ENCODE measurements at places on chromosomes 2 and 18.

- no peak for DNase-seq
These were observed 22.3 kb upstream of the RHOB start for GRCh38 chr2:20424300-20425290.

DNA sequence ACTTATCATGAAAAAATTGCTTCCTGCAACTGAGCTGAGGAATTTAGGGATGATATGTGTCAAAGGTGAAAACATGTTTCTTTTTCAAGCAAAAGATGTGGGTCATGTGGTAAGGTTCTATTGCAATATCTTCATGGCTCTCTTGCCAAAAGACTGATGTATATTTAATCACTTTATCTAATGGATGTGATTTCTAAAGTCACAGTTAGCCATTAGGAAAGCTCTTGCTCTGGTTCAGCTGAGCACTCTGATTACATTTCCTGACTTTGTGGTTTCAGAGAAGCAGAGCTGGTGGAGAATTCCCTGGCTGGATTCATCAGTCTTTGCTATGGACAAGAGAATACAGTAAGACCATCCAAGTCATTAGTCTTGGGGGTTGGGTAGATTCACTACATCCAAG, 24.4 kb downstream of the SCN9A start:
- DNase-seq = no peak

DNA sequence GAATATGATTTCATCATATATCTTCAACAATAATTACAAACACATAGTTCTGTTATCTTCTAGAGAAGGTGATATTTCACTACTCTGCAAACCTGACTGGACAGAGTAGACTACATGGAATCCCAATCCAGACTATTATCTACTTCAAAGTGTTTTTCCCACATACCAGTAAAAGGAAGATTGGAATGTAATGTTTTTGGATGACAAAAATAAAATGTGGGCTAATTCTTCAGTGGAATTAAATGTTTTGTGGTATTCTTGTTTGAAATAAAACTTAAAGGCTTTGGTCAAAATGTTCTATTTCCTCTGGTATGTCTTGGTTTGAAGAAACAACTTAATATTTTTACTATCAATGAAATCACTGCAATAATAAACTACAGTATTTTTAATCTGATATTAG, 22.1 kb downstream of the COL5A2 start:
- no peak for DNase-seq

- no peak for DNase-seq
These were observed 1958.8 kb upstream of the CELF4 start for GRCh38 chr18:39524370-39524769.

DNA sequence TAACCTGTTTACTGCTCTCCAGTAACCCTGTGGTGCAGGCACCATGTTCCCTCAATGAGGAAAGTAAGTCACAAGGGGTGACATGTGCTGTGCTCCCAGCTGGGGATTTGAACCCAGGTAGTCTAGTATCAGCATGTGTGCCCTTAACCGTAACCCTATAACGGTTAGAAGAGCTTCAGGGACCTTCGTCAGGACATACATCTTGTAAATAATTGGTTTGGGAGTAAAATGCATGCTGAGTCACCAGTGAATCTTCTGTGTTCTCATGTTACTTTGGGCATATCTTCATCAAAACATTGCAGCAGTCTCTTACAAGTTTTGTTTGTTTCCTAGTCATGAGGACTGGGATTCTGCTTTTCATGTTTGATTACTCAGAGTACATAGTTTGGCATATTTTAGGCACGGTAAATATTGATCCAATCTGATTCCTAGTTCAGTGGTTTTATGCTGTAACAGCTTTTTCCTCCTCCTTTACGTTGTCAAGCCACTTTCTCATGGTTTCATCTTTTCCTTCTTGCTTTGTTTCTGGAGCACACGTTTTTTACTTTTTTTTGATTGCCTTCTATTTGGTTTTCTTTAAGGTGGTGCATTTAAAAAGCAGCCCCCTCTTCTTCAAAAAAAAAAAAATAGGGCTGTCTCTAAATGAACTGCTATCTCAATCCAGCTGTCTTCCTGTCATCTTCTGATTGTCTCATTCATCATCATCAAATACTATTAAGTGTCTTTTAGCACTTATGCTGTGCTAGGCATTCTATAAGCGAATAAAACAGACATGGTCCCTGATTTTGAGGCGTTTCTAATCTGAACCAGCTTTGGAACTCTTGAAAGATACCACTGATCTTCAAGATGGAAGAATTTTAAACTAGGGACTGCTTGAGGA, 50.4 kb downstream of the CLIP4 start:
- DNase-seq = no peak

- no peak for DNase-seq
These were observed 129.7 kb upstream of the MGAT5 start for GRCh38 chr2:134124047-134124753.

DNA sequence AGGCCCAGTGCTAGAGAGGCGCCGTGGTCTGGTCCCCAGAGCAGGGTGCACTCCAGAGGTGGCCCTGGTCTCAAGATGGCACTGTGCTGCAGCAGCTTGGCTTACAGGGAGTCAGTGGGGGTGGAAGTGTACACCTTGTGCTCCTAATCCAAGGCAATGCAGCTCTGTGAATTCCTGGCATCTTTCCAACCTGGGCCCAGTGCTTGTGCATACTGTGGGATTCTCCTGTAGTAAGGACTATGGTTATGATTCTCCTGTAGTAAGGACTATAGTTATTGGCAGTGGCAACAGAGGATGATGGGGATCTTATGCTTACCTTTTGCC, 616.7 kb upstream of the REG3G start:
- DNase-seq = no peak

DNA sequence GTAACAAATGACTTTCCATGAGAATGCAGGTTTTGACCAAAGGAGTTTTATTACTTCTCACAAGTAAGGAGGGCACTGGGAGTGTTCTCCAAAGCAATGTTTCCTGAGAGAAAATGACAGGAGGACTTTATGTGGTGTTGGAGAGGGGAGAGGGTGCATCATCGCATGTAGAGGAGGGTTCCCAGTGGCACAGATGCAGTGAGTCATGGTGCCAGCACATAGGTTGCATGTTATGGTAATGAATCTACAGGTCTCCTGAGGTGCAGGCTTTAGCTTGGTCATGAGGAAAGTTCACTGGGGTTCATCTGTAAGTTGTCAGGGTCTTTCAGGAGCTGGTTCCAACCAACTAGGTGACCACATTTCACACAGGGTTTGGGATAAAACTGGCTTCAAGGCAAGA, 30.4 kb downstream of the NAT8 start:
- no peak for DNase-seq

DNA sequence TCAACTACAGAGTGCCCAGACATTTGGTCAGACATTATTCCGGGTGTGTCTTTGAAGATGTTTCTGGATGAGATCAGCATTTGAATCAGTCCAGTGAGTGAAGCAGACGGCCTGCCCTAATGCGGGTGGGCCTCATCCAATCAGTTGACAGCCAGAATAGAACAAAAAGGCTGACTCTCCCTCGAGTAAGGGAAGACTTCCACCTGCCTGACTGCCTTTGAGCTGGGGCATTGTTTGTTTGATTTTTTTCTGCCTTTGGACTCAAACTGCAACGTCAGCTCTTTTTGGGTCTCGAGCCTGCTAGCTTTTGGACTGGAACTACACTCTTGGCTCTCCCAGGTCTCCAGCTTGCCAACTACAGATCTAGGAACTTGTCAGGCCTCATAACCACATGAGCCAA, 111.7 kb upstream of the AGAP1 start:
- no peak for DNase-seq

GRCh38 chr2:21916934-21917522, 793.3 kb downstream of the TDRD15 start:
- DNase-seq = no peak

GRCh38 chr18:2985628-2986027, 27.3 kb downstream of the LPIN2 start:
- peak; percentile 37 for DNase-seq

- no peak for DNase-seq
These were observed 47.1 kb upstream of the MAP4K3 start for GRCh38 chr2:39484206-39484605.

GRCh38 chr2:133200684-133201421, 367.4 kb downstream of the NCKAP5 start:
- DNase-seq = no peak

GRCh38 chr2:173716458-173717052, 248.6 kb downstream of the SP3 start:
- no peak for DNase-seq

- DNase-seq = no peak
These were observed 766 bp downstream of the PDE6D start for GRCh38 chr2:231780123-231780908.

DNA sequence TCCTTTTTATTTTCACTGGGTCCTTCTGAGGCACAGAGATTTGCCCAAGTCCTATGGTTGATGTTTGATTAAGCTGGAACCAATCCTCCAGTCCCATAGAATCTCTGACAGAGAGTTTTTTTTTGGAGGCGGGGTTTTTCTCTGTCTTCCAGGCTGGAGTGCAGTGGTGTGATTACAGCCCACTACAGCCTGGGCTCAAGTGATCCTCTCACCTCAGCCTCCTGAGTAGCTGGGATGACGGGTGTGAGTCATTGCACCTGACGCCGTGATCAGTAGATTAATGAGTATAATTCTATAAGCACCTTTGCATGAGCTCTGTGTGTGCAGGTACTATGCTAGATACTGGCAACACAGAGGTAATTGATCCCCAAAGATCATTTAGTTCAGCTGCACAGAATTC, 15.3 kb upstream of the TRPM8 start:
- DNase-seq = no peak

GRCh38 chr2:231680992-231681852, 27.1 kb upstream of the PTMA start:
- DNase-seq = no peak

GRCh38 chr2:231356466-231356844, 39.1 kb upstream of the B3GNT7 start:
- no peak for DNase-seq

- DNase-seq = no peak
These were observed 163.6 kb downstream of the TRABD2A start for GRCh38 chr2:84717302-84717701.

- DNase-seq = no peak
These were observed 54.3 kb downstream of the CDK15 start for GRCh38 chr2:201860636-201861066.

GRCh38 chr2:219954331-219954730, 326.9 kb downstream of the SLC4A3 start:
- DNase-seq = no peak
